T-cell (primary cell): ENCODE measurements at places on chromosomes 7 and 10. TPM values are rescaled to one million over a fixed set of nuclear protein-coding genes. Genes with fewer than 3 reads are reported as not detected.

GRCh38 chr10:121961456-121961855, 13.6 kb downstream of the NSMCE4A start:
- no peak for DNase-seq

DNA sequence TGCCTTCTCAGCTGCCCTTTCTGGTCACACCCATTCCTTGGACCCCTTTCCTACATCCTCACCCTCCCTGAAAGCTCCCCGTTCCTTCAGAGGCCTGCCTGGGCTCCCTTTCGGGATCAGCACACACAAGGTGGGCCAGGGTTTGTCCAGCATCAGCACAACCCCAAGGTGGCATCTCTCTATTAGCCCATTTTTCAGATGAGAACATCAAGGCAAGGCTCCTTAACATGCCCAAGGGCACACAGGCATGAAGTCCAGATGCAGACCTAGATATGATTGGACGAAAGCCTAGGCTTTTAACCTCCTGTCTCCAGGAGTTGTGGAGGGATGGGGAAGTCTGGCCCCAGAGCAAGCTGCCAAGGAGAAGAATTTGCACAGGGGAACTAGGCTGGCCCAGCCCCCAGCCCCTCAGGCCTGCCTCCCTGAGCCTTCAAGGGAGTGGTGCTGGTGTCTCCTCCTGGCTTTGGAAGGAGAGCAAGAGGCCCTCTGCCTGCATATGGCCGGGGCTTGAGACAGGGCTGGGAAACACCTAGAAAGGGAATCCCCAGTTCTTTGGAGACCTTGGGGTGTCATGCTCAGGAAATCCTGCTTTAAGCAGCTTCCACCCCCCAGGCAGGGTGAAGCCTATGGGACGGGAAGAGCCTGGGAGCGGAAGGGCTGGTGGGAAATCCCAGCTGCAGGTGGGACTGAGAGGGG, 9.0 kb upstream of the VSIR start:
- DNase-seq = no peak

- DNase-seq = no peak
These were observed 20.4 kb upstream of the JAKMIP3 start for GRCh38 chr10:132045324-132045723.

DNA sequence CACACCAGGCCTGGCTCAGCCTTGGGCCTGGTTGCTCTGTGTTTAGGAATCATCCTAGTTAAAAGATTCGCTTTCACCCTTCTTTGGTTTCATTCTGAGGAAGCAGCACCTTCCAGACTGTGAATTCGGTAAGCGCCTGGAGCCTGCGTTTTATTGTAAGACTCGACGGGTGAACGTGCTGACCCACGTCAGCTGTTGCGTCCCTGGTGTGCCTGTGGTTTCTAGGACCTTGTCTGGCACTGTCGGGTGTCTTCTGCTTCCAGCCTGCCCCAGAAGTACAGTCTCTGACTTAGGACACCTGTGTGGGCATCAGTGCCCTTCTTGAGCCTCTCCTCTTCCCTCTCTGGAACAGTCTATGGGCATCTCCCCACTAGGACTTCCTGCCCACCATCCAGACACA, 26.3 kb downstream of the MKI67 start:
- no peak for DNase-seq

- DNase-seq = no peak
These were observed 8.2 kb downstream of the LFNG start for GRCh38 chr7:2527505-2528467.

- DNase-seq = no peak
These were observed 28.2 kb downstream of the MTERF1 start for GRCh38 chr7:91852263-91852741.

DNA sequence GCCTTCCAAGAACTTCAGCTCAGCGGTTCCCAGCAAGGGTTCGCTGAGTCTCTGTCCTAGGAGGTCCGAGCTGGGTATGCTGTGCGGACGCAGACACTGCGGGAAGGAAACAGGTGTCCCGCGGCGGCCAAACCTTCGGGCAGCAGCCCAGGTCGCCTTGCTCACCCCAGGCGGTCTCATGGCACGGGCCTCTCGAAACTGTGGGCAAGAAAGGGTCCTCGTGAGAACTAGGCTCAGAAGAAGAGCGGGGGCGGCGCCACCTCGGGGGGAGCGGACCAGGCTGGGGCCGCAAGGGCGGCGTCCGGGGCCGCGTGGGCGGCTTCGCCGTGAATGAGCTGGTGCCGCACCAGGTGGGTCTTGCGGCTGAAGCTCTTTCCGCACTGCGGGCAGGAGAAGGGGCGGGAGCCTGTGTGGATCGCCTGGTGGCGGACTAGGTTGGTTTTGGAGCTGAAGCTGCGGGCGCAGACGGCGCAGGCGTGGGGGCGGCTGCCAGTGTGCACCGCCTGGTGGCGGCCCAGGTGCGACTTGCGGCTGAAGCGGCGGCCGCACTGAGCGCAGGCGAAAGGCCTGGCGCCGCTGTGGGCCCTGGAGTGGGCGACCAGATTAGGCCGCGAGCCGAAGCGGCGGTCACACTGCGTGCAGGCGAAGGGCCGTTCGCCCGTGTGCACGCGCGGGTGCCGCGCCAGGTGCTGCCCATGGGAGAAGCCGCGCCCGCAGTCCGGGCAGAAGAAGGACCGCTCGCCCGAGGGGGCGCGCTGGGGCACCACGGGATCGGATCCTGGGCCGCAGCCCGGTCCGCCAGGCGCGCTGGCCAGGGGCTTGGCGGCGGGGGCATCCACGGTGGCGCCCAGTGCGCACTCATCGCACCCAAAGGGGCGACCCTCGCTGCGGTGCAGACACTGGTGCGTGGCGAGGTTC, 8.6 kb downstream of the ZNF467 start:
- no peak for DNase-seq

DNA sequence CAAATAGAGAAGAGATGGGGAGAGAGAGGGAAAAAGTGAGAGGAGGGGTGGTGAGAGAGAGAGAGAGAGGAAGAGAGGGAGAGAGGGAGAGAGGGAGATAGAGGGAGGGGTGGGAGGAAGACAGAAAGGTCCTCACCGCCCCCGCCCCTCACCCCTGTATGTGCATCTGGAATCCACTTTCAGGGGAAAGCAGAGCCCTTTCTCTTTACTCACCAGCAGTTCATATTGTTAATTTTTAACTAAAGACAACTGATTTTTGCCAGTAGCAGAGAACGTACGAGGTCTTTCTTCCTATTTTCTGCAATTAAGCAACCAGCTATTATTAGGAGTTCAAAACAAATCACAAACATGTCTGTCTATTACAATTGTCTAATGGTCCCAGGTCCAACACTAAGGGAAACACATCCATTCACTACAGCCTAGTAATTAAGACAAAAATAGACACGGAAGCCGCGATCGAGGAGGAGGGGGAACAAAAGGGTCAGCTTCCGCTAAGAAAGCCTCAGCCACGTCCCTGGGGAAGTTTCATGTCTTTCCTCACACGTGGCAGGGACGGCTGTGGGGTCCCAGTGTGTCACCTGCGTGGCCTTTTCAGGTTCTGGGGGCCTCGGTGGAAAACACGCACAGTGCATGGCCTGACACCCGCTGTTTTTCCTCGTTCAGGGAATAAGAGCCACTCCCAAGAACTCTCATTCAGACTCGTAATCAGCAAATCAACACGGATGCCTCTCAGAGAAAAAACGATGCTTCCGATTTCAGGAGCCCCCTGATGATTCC, 572.0 kb downstream of the PTPRN2 start:
- DNase-seq = no peak

DNA sequence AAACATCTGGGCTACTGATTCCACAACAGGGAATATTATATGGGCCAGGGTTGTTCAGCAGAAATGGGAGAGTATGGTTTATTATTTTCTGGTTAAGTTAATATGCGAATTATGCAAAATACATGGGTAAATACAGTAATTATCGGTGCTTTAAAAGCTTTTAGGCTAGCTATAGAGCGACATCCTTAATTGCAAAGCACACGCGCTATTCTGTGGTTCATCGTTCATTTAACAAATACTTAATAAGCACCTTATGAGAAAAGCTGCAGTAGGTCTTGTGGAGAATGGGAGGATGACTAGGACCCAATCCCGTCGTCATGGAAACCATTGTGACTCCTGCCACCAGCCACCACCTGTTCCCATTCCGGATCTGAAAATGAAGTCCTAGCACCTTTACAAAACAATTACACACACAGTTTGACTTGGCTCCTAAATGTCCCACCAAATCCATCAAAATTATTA, 623 bp upstream of the CEP41 start:
- no peak for DNase-seq

DNA sequence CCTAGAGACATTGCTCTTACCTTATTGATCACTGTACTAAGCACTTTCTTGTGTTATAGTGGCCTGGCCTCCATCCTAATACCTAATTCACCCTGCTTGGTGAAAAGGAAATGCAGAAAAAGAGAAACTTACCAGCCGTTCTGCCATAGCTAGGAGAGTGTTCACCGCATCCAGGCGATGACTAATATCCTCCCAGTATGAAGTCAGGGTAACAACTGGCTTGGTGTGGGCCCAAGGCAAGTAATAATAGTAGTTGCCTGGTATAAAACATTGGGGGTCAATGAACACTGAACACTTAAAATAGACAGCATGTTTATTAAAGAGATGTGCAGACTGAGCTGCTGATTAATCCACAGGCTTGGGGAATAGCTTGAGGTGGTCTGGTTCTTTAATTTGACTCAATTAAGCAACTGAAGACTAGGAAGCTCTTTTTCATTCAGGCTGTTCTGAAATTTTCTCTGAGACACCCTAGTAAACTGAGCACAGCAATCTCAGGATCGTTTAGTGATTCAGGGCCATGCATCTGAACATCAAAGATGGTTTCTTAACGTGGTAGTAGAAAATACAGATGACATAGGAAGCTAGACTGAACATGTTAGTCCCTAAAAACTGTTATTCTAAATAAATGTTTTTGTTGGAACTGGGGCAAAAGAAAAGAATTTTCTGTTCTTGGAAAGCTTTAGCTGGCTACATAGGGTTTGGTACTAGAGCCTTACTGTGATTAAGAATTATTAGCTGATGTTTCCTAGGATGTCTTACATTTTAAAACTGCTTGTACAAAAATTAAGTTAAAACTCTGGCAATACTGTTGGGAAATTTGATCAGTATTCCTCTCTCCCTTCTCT, 102.2 kb downstream of the MYOF start:
- no peak for DNase-seq

GRCh38 chr10:62599161-62599560, 205.4 kb upstream of the ADO start:
- DNase-seq = no peak

DNA sequence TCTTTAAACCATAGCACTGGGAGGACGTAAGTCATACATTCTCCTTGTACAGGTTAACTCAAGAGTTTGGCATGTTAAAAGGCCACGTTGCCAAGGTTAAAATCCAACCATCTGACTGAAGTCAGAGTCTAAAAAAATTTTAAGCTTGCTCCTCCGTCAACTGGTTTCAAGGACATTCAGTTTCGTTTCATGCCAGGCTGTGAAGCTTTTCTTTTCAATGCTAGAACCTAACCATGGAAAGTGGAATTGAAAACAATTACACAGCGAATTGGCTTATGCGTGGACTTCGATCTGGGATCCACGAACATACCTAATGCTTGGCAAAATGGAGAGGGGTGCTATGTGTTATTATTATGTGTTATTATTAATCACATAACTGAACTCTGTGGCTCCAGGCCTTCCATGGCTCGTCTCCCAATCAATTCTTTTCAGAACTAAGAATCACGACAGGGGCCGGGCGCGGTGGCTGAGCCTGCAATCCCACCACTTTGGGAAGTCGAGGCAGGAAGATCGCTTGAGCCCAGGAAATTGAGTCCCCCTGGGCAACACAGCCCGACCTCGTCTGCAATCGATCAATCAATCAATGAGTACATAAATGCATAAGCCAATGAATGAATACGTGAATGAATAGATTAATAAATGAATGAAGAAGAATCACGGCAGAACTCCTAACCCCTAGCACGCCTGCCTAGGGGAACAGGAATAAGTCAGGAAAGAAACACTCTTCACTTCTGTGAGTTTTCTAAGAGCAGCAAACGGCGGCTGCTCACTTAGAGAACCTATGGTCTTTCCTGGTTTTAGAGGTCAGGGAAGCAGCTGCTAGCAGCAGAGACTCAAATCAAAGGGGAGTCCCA, 733 bp upstream of the ARL5B start:
- DNase-seq = no peak

The SPAG6 gene
- not detected for total RNA-seq

DNA sequence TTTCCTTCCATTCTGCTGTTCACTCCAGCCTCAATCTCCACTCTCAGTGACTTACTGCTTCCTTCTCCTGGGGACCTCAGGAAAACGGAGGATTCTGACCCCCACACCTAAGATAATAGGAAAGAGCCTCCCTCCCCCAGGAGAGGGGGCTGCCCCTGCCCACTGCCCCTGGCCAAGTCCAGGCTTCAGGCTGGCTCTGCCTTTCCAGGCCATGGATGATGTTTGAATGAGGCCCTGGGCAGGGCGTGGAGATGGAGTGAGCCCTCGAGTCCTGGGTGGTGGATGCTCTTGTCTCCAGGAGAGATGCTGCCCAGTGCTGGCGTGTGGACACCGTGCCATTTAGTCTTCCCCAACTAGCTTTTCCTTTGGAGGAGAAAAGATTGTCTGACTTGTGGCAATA, 106.9 kb downstream of the INSYN2A start:
- DNase-seq = no peak

The HMX2 gene
- not detected for total RNA-seq

- DNase-seq = no peak
These were observed 25.6 kb upstream of the CRTAC1 start for GRCh38 chr10:98055841-98056516.

- no peak for DNase-seq
These were observed 1.5 kb downstream of the UNC5B start for GRCh38 chr10:71213761-71214440.

GRCh38 chr7:140903741-140904480, 20.8 kb downstream of the BRAF start:
- no peak for DNase-seq

- DNase-seq = no peak
These were observed 79.8 kb downstream of the ADARB2 start for GRCh38 chr10:1657479-1657878.

- no peak for DNase-seq
These were observed 19.7 kb downstream of the MET start for GRCh38 chr7:116691664-116692063.

DNA sequence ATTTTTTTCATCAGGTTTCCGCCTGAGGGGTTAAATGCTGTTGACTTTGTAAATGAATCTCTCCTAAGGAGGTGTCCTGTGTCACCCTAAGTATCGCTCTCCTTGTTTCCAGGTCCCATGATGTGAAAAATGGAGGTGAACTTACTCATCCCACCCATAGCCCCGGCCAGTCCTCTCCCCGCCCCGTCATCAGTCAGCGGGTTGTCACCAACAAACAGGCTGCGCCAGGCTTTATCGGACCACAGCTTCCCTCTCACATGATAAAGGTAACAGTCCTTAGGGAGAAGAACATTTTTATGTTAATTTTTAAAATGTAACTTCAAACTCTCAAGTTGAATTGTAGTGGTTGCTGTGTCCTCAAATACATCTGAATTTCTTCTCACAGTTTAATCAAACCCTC, 116.5 kb downstream of the ANKRD61 start:
- no peak for DNase-seq

The AGBL3 gene
- 6.7 TPM for total RNA-seq
